ENCODE measurements at places on chromosomes 5 and 9.
A peak's percentile ranks its signal among the peaks of the same experiment; 100 is the strongest.

GRCh38 chr5:58759745-58760144 is 176.9 kb downstream of the RAB3C start:
- no peak for DNase-seq

GRCh38 chr5:176394881-176395675 is 6.5 kb downstream of the HIGD2A start:
- no peak for DNase-seq

DNA sequence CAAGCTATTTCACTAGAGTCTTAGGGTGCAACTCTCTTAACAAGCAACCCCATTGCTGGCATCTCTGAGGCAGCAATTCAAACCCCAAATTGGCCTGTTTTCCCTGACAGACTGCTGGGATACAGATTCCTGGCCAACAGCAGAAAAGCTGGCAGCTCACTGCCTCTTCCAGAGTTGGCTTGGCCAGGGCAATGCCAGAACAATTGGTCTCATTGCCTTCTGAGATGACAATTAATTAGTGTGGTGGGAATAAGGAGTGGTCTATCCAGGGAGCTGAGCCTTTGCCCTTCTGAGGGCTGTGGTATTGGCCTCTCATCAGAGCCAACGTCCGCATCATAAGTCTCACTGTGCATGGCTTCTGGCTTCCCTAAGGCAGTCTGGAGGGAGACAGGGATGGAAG is 183.2 kb downstream of the GNAQ start:
- DNase-seq = no peak

DNA sequence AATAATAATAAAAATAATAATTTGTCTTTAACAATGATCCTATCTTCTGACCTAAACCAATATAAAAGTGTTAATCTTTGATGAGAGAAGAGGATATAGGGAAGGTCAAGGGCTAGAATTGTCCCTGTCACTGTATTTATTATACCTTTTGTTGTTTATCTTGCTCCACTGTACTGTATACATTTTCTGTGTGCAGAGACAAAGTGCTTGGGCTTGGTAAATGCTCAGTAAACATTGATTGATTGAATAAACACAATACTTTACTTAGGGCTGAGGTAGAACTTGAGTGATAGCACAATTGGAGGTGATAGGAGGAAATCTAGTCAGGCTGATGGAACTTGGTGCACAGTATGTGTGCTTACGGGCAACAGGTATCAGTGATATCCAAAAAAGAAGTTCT is 161.2 kb downstream of the ARRDC3 start:
- no peak for DNase-seq

GRCh38 chr5:115798252-115798651 is 18.2 kb downstream of the CDO1 start:
- no peak for DNase-seq

DNA sequence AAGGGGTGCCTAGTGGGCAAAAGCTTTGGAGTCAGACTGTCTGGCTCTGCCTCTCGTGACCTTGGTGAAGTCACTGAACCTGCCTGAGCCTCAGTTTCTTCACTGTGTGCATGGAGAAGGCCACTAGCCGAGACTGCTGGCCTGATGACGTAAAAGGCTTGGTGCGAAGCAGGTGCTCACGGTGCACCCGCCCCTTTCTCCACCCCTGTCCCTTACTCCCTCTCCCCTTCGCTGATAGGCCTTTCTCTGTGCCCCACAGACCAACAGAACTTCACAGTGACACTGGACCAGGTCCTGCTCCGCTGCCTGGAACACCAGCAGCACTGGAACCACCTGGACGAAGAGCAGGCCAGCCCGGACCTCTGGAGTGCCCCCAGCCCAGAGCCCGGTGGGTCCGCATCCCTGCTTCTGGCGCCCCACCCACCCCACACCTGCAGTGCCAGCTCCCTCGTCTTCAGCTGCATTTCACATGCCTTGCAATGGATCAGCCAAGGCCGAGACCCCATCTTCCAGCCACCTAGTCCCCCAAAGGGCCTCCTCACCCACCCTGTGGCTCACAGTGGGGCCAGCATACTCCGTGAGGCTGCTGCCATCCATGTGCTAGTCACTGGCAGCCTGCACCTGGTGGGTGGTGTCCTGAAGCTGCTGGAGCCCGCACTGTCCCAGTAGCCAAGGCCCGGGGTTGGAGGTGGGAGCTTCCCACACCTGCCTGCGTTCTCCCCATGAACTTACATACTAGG is 10.4 kb downstream of the FPGS start:
- DNase-seq = no peak

- no peak for DNase-seq
These were observed 5.4 kb upstream of the RMND5B start for GRCh38 chr5:178125253-178125906.

DNA sequence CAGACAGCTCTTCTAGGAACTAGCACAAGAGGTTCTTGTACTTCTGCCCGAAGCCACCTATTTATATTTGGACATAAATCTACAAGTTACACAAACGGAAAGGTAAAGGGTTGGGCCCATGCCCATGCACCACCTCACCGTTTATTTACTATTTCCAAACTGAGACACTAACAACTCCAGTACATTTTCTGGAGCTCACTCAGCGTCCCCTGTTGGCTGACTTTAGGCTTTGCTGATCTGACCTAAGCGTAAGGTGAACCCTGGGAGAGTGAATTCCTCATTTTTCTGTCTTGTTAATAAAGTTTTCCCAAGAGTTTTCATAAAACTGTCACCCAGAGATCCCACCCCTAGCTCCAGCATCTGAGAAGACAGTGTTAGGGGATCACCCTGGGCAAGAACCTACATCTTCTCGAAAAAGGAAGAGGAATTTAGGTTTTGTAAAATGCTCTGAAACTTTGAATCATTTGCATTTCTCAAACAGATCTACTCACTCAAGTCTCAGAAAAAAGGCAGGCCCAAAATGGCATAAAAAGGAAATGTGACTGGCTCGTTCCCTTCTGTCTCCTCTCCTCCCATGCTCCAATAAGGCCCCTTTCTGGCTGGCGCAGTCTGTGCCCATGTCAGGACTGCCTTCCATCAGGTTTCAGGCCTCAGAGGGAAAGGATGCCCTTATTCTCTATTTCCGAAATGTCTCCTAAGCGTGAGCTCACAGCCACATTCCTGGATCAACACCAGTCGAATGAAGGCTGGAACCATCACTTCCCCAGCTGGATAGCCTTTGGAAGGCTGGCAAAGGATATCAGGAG is 201.3 kb downstream of the FANCC start:
- DNase-seq = peak; percentile 55

DNA sequence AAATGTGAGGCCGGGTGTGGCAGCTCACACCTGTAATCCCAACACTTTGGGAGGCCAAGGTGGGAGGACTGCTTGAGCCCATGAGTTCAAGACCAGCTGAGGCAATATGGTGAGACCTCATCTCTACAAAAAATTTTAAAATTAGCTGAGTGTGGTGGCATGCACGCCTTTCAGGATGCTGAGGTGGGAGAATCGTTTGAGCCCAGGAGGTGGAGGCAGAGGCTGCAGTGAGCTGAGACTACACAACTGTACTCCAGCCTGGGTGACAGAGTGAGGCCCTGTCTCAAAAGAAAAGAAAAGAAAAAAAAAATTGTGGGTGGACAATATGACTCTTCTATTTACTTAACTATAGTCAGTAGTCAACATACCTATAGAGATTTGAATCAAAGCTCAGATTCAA is 4.8 kb downstream of the CHD1 start:
- DNase-seq = no peak

DNA sequence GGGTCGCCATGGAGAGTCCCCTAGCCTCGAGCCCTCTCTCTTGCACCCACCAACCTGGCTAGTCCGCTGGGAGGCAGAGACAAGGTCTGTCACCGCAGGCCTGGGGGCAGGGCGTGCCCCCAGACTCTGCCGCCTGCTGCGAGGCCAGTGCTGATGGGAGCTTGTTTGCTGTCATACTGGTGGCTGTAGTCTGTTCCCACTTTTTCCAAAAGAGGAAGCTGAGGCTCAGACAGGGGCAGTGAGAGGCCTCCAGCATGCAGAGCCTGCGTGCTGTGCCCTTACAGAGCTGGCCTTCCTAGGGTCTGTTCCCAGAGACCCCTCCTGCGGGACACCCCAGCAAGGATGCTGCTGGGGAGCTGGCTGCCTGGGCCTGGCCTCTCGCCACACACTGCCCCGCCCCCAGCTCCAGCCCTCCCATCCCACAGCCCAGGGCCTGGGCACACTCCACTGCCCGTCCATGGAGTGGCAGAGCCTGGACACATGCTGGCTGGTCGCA is 21.0 kb upstream of the SUSD3 start:
- DNase-seq = no peak

GRCh38 chr5:118095115-118095514 is 893.2 kb downstream of the DTWD2 start:
- peak; percentile 56 for DNase-seq

- DNase-seq = no peak
These were observed 416.5 kb upstream of the KLF4 start for GRCh38 chr9:107906074-107906473.

DNA sequence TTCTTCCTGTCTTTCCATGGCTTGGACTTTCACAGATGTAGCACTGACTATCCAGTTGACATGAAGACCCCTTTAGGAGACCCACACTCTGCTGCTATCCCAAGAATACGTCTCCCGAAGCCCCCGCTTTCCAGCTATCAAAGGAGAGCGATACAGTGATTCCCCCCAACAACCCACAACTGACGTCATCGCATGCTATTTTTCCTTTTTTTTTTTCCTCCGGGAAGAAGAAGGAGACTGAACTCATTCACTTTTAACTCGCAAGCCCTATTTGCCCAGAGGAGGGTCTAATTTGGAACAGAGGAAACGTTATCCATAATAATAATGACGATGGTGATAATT is 2.1 kb downstream of the PAPPA start:
- DNase-seq = no peak

Data from mesendoderm (in vitro differentiated cells).